ENCODE measurements at places on chromosomes 2 and 18. TPM values are rescaled to one million over a fixed set of nuclear protein-coding genes. Genes with fewer than 3 reads are reported as not detected.

CDK5R2 gene
- 0.20 TPM for total RNA-seq

PIGN gene
- total RNA-seq, result 14.6 TPM

POTEE gene
- total RNA-seq, result not detected

GNAL gene
- total RNA-seq, result 3.3 TPM

GNLY gene
- total RNA-seq, result not detected

FLACC1 gene
- total RNA-seq, result 0.75 TPM

PPP1R1C gene
- total RNA-seq, result 27.5 TPM

KCNJ3 gene
- not detected for total RNA-seq

SF3B6 gene
- total RNA-seq, result 123 TPM

KCTD18 gene
- total RNA-seq, result 24.0 TPM

Measured in PC-9 (cell line).